ENCODE measurements at places on chromosomes 6 and 20. TPM values are rescaled to one million over a fixed set of nuclear protein-coding genes. Genes with fewer than 3 reads are reported as not detected.

Gene POM121L2
- 0.16 TPM for total RNA-seq

Gene ZCCHC3
- 52.6 TPM for total RNA-seq

DNA sequence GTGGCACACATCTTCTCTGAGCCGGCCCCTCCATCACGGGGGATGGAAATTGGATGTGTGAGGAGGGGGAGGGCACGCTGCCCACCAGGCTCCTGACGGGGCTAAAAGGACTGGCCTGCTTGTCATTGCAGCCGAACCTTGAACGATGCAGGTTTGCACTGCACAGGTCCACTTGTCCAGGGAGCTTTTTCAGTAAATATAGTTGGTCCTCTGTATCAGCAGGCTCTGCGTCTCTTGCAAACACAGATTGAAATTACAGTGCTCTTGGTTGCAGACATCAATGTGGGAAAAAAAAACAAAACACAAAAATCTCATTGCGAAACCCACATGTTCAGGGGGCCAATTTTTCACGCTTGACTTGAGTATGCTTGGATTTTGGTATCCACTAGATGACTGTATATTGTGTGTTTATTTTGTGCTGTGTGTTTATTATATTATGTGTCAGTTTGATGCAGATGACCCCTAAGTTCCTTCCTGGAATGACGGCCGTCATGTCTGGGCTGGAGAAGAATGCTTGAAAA lies 29.2 kb downstream of the ERMARD start:
- peaks cover 21% of the 10 kb centered on the region for H3K36me3 ChIP-seq
- H3K27ac ChIP-seq, result no peak overlapping the region
- no peak overlapping the region for H3K4me3 ChIP-seq
- no peaks in the 10 kb centered on the region for H3K4me1 ChIP-seq
- DNase-seq, result no peak

DNA sequence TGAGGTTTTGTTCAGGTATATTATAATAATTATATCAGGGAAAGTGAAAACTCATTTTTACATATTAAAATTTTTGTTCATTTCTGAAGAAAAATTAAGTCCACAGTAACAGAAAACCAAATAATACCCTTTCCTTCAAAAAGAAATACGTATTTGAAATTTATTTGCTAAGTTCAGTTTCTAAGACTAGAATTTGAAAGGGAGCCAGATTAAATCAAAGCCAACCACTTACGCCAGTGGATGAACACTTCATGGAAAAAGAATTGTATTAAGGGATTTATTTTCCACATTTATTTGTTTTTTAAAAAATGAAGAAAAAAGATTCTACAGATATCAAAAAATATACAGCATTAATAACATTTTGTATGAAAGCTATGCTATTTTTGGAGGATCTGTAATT lies 654.4 kb downstream of the EYS start:
- H3K27ac ChIP-seq, result no peak overlapping the region
- H3K27me3 ChIP-seq, result no peaks in the 10 kb centered on the region
- no peak for DNase-seq
- H3K4me3 ChIP-seq, result no peak overlapping the region
- H3K4me1 ChIP-seq, result no peaks in the 10 kb centered on the region

- peaks cover 26% of the 10 kb centered on the region for H3K4me1 ChIP-seq
- peaks cover 20% of the 10 kb centered on the region for H3K27me3 ChIP-seq
- H3K4me3 ChIP-seq, result peak overlapping the region; percentile 95
- peaks cover 11% of the 10 kb centered on the region for H3K36me3 ChIP-seq
- H3K27ac ChIP-seq, result peak overlapping the region; percentile 98
- DNase-seq, result peak; percentile 54
Measured at GRCh38 chr6:53794137-53794719, 577 bp upstream of the LRRC1 start.

- H3K4me1 ChIP-seq, result peaks cover 24% of the 10 kb centered on the region
- H3K27me3 ChIP-seq, result no peaks in the 10 kb centered on the region
- no peak overlapping the region for H3K27ac ChIP-seq
- H3K4me3 ChIP-seq, result no peak overlapping the region
Measured at GRCh38 chr6:46530896-46531295, 39.6 kb upstream of the RCAN2 start.

- no peaks in the 10 kb centered on the region for H3K4me1 ChIP-seq
- no peak overlapping the region for H3K4me3 ChIP-seq
- H3K27ac ChIP-seq, result no peak overlapping the region
- peaks cover 24% of the 10 kb centered on the region for H3K36me3 ChIP-seq
- DNase-seq, result no peak
- H3K27me3 ChIP-seq, result no peaks in the 10 kb centered on the region
Measured at GRCh38 chr6:84177241-84177640, 50.2 kb downstream of the CEP162 start.

Gene TUBB2B
- 627 TPM for total RNA-seq

DNA sequence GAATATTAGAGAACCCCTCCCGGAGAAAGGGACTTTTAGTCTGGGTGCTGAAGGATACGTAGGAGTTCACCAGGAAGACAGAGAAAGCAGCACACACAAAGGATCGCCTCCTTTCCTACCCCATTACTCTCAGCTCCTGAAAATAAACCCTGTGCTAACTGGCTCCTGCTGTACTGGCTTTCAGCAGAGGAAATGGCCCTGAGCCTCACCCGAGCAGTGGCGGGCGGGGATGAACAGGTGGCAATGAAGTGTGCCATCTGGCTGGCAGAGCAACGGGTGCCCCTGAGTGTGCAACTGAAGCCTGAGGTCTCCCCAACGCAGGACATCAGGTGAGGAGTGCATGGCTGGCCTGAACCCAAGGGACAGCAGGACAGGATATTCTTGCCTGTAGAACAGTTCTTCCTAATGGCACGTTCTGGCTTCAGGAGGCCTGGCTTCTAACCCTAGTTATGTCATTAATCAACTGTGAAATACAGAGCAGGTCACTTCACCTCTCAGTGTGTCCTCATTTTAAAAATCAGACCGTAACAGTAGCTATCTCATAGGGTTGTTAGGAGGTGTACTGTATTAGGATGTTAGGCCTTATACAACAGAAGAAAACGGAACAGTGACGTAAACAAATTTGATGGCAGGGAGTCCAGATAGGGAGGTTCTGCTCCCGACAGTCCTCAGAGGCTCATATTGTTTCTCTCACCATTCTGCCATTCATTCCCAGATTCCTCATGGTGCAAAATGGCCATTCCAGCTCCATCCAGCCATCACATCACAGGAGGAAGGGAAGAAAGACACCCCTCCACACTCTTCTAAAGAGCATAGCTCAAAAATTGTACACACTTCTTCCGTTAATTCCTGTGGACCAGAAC lies 1.8 kb downstream of the RBCK1 start:
- 0 out of 2 replicates have a peak overlapping the region, but pooled peaks have one; percentile 29 for H3K27ac ChIP-seq
- DNase-seq, result no peak
- peak overlapping the region; percentile 86 for H3K4me3 ChIP-seq
- peaks cover 39% of the 10 kb centered on the region for H3K36me3 ChIP-seq
- peaks cover 21% of the 10 kb centered on the region for H3K4me1 ChIP-seq
- no peaks in the 10 kb centered on the region for H3K27me3 ChIP-seq

GRCh38 chr6:135158397-135158796 lies 22.7 kb upstream of the MYB start:
- no peak overlapping the region for H3K4me3 ChIP-seq
- H3K27ac ChIP-seq, result no peak overlapping the region
- no peak for DNase-seq
- peaks cover 10% of the 10 kb centered on the region for H3K4me1 ChIP-seq
- H3K36me3 ChIP-seq, result 0 out of 2 replicates have a peak, but pooled peaks cover 2% of the 10 kb centered on the region
- no peaks in the 10 kb centered on the region for H3K27me3 ChIP-seq

DNA sequence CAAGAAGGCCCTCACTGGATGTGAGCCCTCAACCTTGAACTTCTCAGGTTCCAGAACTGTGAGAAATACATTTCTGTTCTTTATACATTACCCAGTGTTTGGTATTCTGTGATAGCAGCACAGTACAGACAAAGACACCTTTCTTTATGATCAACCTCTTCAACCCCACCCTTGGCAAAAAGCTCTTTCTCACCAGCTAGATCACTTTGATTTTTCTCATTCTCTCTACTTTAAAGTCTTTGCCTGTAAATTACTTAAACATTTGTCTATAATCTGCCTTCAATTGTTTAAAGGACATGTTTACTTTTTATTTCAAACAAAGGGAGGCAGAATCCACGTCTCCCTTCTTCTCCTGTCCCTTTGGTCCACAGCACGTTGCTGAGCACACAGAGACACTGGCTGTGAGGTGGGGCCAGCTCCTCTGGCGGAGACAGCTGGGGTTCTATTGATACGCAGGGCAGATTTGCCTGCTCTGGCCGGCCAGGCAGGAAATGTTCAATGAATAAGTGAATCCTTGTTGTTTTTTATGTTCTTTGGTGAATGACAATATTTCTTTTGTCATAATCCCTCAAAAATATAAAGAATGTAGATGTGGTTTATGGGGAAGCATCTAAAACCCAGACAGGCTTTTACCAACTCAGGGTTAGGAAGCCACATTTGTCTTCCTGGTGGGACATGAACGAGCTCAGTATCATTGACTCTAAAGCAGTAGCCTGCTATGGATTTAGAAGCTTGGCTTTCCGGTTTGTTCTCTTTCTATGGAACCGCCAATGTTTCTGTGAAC lies 52.9 kb downstream of the NEDD9 start:
- peaks cover 23% of the 10 kb centered on the region for H3K36me3 ChIP-seq
- DNase-seq, result no peak
- H3K27ac ChIP-seq, result peak overlapping the region; percentile 1
- peaks cover 22% of the 10 kb centered on the region for H3K4me1 ChIP-seq

Gene UNC5CL
- 3.3 TPM for total RNA-seq

Gene GSTA2
- total RNA-seq, result 0.14 TPM

Gene CLVS2
- 0.46 TPM for total RNA-seq

- DNase-seq, result no peak
- peaks cover 50% of the 10 kb centered on the region for H3K27me3 ChIP-seq
- H3K36me3 ChIP-seq, result no peaks in the 10 kb centered on the region
Measured at GRCh38 chr6:7730784-7731227, 4.9 kb downstream of the BMP6 start.

DNA sequence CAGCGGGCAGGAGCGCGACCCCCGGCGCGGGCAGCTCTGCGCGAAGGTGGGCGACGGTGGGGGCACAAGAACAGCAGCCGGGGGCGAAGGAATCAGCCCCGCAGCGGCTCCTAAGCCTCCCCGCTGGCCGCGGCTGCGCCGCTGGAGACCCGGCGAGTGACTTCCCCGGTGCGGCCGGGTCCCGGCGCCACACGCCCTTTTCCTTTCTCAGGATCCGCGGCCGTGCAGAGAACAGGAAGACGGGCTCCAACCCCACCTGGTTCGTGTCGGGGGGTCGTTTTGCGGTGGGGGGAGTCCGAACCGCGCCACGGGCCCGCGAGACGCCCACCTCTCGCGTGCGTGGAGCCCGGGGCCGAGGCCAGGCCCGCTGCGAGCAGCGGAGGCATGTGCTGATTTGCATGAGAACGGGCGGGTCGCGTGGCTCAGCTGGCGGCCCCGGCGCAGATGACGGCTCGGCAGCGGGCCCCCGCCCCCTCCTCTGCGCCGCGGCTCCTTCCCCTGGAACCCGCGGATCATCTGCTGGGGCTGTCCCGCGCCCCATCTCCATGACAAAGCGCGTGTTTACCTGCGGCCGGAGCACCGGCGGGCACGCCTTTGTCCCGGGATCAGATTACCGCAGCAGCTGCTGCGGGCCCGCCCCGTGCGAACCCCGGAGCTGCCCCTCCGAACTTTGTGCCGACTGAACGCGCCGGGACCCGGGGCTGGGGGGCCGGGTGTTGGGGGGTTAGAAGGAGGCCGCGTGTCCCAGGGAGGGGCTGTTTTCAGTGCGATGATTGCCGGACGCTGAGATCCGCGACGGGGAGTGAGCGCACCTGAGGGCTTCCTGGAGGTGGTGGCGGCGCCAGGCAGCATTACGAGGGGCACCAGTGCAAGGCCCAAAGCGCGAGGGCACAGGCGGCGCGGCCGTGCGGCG lies 4.9 kb upstream of the DLL1 start:
- peaks cover 47% of the 10 kb centered on the region for H3K4me1 ChIP-seq
- H3K27ac ChIP-seq, result peak overlapping the region; percentile 60
- DNase-seq, result peak; percentile 91
- H3K36me3 ChIP-seq, result peaks cover 22% of the 10 kb centered on the region
- peaks cover 84% of the 10 kb centered on the region for H3K27me3 ChIP-seq

Gene CAP2
- 7.2 TPM for total RNA-seq

Gene KCNK16
- not detected for total RNA-seq

- DNase-seq, result no peak
- no peaks in the 10 kb centered on the region for H3K27me3 ChIP-seq
- no peaks in the 10 kb centered on the region for H3K36me3 ChIP-seq
- no peak overlapping the region for H3K27ac ChIP-seq
Measured at GRCh38 chr6:34583461-34583860, 27.3 kb upstream of the SPDEF start.

DNA sequence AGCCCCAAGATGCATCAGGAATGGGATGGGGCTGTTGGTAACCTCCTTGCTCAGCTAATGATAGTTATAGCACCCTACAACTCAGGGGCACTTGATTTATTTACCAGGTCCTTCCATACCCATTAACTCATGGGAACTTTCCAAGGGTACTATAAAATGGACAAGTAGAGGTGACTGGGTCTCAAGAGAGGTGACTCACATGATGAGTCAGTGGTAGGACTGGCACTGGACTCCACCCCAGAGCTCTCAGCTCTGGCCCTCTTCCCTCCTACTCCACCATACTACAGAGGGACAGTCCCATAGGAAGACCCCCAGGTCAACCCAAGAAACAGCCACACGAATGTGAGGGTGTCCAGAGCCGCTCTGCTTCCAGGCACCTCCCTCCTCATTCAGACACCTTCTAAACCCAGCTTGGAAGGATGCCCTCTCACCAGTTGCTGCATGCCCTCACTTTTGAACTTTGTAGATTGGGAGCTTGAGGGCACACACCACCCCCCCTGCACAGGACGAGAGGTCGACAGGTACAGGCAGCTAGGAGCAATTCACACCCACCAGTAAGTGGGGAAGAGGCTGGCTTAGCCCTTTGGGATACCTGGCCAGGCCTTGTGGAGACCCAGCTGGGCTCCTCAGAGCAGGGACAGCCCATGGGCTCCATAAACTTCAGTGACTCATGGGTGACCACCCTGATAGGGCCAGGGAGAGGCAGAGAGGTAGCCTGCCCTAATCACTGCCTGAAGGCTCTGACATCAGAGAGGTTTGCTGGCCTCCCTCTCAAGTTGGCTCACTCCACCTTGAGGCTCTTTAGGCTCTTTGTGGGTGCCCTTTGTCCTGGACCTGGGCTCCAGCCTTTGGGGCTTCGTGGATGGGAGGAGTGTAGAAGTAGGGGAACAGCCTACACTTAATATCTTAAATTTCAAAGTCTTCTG lies 81.6 kb upstream of the MLN start:
- no peak for DNase-seq
- H3K27me3 ChIP-seq, result no peaks in the 10 kb centered on the region
- peaks cover 11% of the 10 kb centered on the region for H3K4me1 ChIP-seq
- H3K27ac ChIP-seq, result no peak overlapping the region

Gene PHF10
- 39.3 TPM for total RNA-seq

Measured in WTC11 (cell line).